ENCODE measurements at places on chromosomes 5 and 9. TPM values are rescaled to one million over a fixed set of nuclear protein-coding genes. Genes with fewer than 3 reads are reported as not detected.

The SHISAL2B gene
- total RNA-seq: not detected

The RAD50 gene
- 12.4 TPM for total RNA-seq

The UBE2QL1 gene
- total RNA-seq: not detected

The OBP2B gene
- not detected for total RNA-seq

The NMUR2 gene
- not detected for total RNA-seq

The HEXB gene
- 100 TPM for total RNA-seq

The CATSPER3 gene
- under 0.01 TPM for total RNA-seq

The FBP1 gene
- total RNA-seq: 3.2 TPM

The SLC6A19 gene
- total RNA-seq: not detected

The FGF1 gene
- total RNA-seq: under 0.01 TPM
